ENCODE measurements at places on chromosomes 3 and 15.

- no peak for DNase-seq
Observed at GRCh38 chr3:121493431-121493830, 52.4 kb downstream of the POLQ start.

DNA sequence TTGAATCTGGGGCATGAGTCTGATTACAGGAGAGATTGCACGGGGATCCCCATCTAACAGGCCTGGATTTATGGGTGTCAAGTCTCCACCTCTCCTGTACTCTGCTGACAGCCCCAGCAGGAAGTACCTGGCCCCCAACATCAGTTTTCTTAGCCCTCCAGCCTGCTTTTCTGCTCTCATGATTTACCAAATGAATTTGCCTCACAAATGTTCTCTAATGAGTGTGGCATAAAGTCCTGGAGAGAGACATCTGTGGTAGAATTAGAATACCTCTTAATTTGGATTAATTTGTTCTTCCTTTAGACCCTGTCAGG is 60.1 kb downstream of the FNDC3B start:
- DNase-seq, result no peak

DNA sequence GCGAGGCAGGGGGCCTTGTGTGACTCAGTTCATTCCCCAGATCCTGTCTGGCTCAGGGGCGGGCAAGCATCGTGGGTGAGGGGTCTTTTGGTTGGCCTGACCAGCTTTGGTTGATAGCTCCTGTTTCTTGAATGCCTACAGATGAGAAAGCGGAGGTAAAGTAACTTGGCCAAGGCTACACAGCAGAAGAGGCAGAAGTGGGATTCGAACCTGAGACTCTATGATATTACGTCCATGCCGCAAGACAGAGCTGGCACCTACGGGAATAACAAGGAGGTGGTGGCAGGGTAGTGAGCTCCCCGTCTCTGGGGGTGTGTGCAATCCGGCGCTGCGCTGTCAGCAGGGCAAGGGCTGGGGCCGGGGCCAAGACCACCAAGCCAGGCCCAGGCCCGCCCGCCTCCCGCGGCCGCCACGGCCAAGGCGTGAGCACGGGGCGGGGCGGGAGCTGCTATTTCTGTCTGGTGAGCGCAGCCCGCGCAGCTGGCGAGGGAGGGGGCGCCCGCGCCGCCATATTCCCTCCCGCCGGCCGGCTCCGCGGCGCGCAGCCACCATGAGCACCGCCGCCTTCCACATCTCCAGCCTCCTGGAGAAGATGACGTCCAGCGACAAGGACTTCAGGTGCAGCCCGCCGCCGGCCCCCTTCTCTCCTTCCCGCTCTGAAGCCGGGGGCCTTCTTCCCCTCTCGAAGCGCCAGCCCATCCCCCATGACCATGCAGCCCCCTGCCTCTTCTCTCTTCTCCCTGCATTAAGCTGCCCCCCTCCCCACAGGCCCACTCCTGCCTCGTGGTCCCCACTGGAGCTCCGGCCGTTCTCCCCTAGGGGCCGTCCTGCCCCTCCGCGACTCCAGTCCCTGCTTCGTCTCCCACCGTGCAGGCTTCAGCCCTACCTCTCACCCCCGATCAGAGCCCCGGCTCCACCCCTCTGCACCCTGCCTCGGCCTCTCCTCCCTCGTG is at the start of gene CAND2:
CAND2 (plus strand) TSS at position 510 of the 953 bp plus-strand sequence; CDS start at position 551, 41 bp downstream.
- peak; percentile 11 for DNase-seq

DNA sequence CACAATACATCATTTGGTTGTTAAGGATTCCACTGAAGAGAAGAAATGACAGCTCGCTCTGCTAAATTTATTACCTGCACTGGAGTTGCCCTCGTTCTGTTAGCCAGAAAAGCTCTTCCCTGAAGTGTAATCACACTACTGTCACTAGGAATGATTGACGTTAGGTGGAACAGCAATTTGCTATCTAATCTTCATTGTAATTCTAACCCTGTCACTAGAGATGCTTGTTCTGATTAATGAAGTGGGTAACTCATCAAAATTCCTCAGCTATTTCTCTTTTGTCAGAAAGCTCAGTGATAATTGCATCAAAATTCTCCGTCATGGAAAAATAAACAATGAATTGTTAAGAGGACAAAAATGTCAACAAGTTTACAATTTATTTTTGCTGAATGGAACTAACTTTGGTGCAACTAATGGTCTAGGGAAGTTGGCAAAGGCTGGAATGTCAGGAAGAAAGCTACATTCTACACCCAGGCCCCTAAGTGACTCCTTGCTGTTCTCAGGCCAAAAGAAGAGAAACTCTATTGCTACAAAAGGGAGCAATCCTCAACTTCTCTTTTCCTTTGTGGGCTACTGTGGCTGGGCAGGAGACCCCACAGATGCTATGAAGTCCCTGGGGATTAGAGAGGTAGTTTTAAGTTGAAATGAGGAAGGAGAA is 34.1 kb downstream of the CCDC191 start:
- no peak for DNase-seq

GRCh38 chr3:23219117-23219516 is 16.0 kb downstream of the UBE2E2 start:
- no peak for DNase-seq

- DNase-seq, result no peak
Observed at GRCh38 chr3:115996420-115997108, 373.3 kb downstream of the GAP43 start.

GRCh38 chr3:184604039-184604601 is 42.5 kb downstream of the EPHB3 start:
- DNase-seq, result no peak

GRCh38 chr3:10994306-10994705 is 1.8 kb downstream of the SLC6A1 start:
- DNase-seq, result no peak

DNA sequence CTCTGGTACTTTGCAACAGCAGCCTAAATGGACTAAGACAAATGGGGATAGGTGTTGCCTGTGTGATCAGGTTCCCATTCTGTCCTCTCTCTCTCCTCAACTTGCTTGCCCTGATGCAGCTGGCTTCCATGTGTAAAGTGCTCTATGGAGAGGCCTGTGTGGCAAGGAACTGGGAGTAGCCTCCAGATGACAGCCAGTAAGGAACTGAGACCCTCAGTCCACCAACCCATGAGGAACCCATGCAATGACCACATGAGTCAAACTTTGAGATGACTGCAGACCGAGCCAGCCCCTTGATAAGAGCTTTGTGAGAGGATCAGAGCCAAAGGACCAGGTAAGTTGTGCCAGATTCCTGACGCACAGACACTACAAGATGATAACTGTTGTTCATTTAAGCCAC is 74.6 kb upstream of the ADPGK start:
- no peak for DNase-seq

DNA sequence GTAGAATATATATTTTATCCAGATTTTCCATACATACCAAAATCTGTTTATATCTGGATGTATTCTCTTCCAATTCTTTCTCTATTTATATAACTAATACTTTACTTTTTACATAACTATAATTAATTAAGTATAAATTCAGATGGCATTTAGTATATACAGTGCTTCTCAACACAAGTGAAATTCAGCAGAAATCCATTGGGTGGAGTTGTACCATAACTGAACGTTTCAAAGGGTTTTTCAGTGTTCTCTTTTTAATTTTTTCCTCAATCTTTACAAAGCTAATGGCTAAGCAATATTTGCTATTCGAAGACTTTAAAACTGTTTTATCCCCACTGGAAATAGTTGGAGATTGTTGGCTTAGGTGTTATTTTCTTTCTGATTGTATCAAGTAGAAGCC is 13.9 kb upstream of the ZBBX start:
- no peak for DNase-seq

DNA sequence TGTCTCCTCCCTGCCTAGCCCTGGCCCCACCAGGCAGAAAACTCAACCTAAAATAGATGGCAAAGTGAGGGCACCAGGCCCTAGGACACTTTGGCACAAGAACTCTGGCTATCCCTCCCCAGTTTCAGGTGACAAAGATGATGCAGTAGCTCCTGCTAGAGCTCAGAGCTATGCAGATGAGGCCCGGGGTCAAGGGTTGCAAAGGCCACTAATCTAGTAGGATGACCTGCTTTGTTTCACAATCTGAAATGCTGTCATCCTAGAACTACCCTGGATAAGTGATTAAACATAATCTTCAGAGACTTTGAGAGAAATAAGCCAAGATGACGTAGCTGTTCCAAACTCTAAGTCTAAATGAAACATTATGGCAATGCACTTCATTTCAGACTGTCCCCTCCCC is 24.0 kb upstream of the PIK3R4 start:
- no peak for DNase-seq

DNA sequence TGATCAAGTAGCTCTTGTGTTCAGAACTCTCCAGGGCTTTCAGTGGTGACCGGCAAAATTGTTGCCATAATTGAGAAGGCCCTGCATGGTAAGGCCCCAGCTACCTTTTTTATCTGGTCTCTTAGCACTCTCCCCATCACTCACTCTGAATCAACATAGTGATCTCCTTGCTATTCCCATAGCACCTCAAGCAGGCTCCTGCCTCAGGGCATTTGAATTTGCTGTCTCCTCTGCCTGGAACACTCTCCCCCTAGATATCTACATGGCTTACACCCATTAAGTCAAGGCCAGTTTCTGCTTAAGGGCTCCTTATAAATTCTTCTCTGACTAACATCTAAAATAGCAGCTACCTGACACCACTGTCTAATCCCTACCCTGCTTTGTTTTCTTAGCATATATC is 3.3 kb upstream of the ARID3B start:
- DNase-seq, result no peak

DNA sequence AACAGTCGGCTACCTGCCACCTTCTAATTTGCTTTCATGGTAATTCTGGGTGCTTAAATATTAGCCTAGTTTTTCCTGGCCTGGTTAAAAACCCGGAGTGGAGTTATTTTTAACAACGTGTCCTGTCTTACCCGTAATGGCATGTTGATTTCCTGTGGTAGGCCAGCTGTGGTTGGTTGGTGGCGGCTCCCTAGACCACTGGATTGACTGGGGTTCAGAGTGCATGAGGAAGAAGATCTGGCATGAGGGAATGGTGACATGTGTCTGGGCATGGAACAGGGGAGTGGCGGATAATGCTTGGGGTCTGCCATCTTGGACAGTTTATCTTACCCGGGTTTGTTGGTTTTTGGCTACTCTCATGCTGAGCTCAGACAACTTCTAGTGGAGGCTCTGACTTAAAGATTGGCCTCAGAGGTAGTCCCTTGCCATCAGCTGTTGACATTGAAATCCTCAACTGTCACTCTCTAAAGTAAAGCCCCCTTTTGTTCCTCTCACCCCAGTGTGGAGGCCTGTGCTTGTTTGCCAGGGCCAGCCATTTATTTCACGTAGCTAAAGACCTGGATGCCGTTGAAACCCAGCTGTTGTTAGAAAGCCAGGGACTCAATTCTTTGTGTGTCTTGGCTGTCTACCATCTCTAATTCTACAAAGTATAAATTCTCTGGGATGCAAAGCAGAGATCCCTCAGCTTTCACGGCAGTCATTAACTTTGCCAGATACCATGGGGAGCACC is 81.6 kb downstream of the DNASE1L3 start:
- no peak for DNase-seq

DNA sequence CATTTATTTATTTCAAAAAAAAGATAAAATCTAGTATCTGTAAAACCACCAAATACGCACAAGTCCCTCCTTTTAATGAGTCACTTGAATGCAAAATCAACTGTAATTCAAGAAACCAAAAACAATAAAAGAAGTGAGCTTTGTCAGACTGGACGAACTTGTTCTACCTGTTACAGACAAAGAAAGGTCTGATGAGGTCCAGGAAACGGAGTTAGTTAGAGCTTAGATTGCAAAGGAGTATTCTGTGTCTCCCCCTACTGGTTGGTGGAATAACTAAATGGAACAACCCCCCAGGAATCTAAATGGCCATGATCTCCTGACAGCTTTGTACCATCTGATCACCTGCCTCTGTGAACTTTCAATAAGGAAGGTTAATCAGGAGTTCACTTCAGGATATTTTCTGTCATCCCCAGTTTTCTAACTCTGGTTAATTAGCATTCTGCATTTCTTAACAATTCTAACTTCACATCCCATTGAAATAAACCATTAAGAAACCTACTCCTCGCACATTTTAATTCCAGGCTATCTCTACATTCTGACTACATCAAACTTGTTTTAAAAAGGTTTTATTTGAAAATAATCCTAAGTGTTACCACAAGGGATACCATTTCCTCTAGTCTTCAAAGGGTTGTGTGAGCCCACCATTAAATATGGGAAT is 333.0 kb upstream of the SATB1 start:
- DNase-seq, result no peak

- DNase-seq, result no peak
Observed at GRCh38 chr15:58748040-58748851, 1.3 kb downstream of the ADAM10 start.

DNA sequence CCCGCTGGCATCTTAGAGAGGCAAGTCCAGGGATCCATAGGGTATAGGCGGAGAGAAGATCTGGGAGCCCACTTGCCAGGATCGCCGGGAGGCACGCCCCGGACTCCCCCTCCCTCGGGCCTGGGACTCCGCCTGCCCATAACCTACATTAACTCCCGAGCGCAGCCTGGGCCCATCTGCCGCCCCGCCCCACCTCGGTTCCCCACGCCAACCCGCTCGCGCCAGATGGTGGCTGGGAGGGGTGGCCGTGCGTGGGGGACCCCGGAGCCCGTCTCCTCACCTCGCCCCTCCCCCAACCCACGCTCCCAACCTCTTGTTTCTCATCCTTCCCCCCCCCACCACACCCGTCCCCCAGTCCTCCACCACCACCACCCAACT is 1.7 kb upstream of the DLL4 start:
- DNase-seq, result no peak

- DNase-seq, result no peak
Observed at GRCh38 chr3:143529018-143529478, 319.2 kb downstream of the SLC9A9 start.

Data from activated T-helper 1 cell treated with anti-CD3 and anti-CD28 coated beads, Interleukin-2, amount 50 U/mL, for 16 hours (primary cell).